ENCODE measurements at places on chromosomes 6 and 20.

- DNase-seq, result no peak
Observed at GRCh38 chr6:110703010-110703905, 112.0 kb downstream of the CDK19 start.

DNA sequence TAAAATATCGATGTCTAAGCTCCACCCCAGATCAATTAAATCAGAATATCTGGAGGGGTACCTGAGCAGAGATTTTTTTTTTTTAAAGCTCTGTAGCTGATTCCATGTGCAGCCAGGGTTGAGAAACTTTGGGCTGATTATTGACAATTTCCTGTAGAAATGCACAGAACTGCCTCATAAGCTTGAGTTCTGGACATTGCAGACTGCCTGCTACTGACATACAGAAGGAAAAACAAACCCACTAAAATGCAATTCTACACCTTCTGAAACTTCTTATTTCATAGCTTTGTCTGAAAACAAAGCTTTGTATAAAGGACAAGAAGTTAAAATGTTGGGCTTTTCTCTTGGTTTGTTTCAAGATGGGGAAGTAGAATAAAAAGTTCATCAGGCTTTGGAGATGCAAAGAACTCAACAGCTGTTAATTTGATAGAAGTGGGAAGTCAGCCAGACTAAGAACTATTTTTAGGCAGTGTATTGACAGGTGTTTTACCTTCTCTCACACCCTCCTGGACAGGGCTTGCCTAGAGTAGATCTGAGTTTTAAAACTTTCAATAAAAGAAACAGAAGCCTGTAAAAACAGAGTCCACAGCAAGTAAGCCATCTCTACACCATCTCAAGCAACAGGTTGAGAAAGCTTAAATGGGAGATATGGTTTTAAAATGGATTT is 147.7 kb downstream of the KCNQ5 start:
- no peak for DNase-seq

DNA sequence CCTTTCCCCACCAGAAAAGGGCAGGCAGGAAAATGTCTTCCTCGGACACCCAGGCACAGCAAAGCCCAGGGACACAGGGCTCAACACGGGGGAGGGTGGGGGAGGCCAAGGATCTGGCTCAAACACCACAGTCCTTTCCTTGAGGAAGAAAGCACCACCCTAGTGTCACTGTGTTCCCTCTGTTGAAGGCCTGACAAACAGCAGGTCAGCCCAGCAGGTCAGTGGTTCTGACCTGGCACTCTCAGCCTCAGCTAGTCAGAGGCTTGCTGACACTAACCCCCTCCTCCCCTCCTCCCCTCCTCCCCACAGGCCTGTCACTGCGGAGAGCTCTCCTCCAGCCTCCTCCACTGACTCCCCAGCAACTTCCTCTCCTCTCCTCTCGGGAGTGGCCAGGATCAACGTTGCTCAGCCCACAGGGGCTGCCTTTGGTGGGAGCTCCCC is 239.6 kb downstream of the LRFN2 start:
- no peak for DNase-seq

DNA sequence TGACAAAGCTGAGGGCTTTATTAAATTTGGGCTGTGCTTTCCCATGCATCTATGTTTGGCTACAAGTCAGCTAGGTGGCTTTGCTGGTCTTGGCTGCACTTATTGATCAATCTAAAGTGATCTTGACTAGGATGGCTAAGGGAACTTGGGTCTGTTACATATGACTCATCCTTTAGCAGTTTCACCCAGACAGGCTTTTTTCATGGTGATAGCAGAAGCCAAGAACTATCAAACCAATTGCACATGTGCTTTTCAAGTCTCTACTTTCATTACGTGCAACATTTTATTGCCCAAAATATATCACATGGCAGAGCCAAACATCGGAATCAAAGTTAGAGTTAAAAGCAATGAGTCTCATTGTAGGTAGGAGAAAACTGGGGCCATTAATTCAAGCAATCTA is 626.3 kb downstream of the TENT5A start:
- no peak for DNase-seq

- DNase-seq, result no peak
Observed at GRCh38 chr20:33948480-33948879, 45.2 kb upstream of the RALY start.

GRCh38 chr6:158118886-158119285 is 49.2 kb downstream of the SERAC1 start:
- DNase-seq, result no peak

GRCh38 chr20:61605862-61606557 is 353.9 kb downstream of the CDH4 start:
- no peak for DNase-seq

DNA sequence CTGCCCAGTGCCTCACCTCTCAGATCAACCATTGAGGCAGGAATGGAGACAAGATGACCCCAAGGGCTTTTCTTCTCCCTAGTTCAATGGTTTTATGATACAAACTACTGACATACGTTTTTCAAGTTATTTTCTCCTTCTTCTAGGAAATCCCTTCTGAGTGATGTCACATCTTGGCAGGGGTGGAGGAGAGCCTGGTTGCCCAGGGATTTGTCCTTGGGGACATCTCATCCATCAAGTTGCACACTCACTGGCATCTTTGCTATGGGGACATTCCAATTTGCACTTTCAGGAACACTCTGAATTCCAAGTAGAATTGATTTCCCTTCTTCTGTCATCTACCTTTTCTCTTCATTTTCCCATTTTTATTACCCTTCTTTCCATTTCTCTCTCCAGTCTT is 9.9 kb downstream of the ZFP57 start:
- no peak for DNase-seq

DNA sequence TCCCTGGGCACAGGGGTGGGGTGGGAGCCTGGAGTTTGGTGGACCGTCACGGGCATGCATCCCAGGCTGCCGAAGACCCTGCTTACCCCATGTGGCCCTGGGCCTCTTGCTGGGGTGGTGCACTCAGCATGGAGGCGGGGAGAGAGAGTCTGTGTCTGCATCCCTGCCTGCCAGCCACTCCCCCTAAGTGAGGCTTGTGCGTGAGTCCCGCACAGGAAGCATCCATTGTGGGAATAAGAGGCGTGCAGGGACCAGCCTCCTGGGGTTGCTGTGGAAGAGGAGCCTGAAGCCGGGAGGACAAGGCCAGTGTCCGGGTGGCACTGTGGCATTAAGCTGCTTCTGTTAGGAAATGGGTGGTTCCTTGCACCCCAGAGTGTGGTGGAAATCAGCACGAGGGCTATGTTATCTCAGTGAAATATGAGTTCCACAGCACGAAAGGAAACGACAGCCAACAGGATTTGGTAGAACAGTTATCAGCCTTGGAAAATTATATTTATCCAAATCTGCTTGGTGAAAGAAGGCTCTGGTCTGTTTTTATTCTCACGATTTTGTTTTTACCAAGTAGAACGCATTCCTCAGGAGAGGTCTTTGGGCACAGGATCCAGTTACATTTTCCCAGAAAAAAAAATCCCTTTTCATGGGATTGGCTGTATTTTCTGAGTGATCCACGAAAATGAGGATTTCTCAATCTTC is 35.7 kb downstream of the CDH4 start:
- DNase-seq, result no peak

DNA sequence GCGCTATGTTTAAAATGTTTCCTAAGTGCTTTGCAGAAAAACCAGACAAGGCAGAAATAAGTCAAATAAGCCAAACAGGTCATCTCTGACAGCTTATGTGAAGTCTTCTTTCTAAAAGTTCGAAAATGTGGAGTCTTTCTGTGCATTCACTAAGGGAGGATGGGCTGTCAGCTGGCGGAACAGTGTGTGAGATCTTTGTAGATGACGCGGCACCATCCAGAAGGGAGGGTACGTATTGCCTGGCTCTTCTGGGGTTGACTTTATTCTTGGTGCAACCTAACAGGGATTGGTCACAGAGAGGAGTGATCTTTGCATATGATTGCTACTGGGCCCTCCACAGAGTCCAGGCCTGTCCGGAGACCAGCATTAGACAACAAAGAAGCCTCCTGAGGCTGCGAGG is 114.5 kb upstream of the EDN1 start:
- no peak for DNase-seq

- DNase-seq, result peak; percentile 87
Observed at GRCh38 chr20:63553251-63553932, 567 bp upstream of the FNDC11 start.

DNA sequence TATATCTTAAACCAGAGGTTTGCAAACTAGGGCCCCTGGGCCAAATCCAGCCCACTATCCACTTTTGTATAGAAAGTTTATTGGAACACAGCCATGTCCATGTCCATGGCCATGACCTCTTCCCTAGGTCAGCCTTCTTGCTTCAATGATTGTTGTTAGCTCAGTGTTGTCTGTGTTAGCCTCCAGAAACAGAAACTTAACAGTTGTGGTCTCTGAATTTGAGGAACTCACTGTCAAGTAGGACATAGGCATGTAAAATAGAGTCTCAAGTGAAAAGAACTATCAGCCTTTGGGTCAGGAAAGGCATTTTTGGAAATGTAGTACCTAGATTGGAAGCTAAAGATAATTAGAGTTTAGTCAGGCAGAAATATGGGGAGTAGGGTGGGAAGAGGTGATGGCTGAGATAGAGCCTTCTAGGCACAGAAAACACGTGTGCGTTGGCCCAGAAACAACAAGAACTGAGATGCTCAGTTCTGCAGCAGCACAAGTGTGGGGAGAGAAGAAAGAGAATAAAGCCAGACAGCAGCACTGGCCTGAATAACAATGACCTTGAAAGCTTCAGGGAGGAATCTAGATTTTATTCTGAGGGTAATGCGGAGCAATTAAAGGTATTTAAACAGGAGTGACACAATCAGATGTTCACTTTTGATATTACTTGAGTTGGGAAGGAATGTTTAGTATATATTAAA is 87.0 kb upstream of the OLIG3 start:
- no peak for DNase-seq

GRCh38 chr6:163984124-163984936 is 569.8 kb downstream of the QKI start:
- no peak for DNase-seq

- DNase-seq, result no peak
Observed at GRCh38 chr6:129141499-129141898, 258.6 kb downstream of the LAMA2 start.

DNA sequence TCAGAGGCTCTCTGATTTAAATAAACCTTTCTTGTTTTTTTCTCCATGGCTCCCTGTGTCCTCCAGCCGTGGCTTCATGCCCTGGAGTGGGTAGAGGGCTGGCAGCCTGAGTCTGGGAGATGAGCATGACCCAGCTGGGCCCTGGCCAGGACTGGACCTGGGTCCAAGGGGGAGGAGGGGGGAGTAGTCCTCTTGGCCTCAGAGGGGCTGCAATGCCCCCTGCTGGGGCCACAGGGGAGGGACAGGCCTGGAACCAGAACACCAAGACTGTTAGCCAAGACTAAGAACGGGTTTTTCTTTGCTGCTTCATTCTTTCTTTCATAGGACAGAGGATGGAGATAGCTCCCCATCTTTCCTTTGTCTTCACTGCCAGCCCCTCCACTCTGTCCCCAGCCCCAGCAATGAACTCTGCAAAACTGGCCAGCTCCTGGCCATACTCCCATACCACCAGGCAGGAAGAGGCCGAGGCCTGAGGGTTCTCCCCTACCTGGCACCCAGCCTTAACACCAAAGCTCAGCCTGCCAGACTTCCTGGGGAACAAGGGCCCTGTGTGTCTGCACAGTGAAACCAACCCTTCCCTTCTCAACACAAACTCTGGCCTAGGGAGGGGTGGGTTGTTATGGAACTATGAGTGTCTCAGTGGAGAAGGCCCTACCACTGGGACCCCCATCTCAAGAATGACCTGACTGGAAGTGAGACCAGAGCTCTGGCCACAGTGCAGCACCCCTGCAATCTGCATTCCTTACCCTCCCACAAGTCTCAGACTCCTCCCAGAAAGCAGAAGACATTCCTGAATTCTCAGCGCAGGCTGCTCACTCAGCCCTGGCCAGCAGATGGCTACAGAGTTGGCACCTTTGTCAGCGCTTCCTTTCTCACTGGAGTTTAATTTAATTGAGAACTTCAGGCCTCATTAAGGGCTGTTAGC is 11.0 kb downstream of the SLC29A1 start:
- DNase-seq, result no peak

- DNase-seq, result peak; percentile 37
Observed at GRCh38 chr6:43608310-43608763, 20.7 kb downstream of the GTPBP2 start.

DNA sequence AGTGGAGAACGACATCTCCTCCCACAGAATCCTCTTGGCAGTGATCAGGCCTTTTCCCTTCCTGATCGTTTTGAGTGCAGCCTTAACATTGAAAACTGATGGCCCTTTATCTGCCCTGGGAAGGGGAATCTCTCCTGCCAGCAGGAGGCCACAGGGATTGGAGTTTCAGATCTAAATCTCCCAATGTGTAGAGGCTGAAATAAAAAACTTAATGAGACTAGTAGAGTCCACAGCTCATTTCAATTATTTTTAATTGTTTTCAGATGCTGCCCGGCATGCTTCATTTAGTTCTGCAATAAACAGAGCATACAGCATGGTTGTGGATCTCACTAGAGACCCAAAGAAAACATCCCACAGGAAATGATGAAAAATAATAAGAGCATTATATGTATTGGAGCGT is 662.2 kb upstream of the HS3ST5 start:
- DNase-seq, result no peak

- no peak for DNase-seq
Observed at GRCh38 chr6:67560068-67560467, 1075.0 kb upstream of the ADGRB3 start.

DNA sequence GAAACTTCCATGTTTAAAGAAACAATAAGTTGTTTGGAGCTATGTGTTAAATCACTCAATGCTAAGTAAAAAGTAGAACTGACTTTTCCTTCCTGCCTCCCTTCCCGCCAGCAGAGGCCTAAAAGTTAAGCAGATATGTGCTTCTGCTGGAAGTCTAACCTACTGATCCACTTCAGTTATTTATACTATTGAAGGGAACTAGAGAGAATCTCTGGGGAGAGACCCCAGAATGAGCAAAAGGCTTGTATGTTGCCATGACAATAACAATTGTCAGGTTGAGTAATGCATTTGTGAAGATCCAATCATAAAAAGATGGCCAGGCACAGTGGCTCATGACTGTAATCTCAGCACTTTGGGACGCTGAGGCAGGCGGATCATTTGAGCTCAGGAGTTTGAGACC is 24.7 kb downstream of the MGME1 start:
- no peak for DNase-seq

DNA sequence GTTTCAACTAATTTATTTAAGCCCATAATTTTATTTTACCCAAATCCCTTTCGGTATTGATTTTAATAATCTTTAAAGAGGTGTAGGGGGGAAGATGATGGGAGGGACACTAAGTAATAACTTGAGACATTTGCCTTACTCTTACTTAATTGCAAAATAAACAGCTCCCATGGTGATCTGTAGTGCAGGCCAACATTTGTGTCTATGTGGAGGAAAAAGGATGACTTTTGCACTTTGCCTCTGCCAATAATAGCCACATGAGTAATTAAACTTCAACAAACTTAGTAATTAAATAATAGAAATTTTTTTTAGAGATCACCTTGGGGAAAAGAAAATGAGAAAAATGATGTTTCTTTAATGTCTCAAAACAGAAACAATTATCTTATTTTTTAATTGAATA is 29.9 kb upstream of the CD2AP start:
- DNase-seq, result no peak

GRCh38 chr6:37207903-37208456 is 38.0 kb downstream of the PIM1 start:
- DNase-seq, result peak; percentile 77
